Stimulated activated CD4-positive, alpha-beta T cell treated with anti-CD3 and anti-CD28 coated beads, Interleukin-15, amount 100 ng/mL, for 24 hours (primary cell): ENCODE measurements at places on chromosomes 2 and 18.

GRCh38 chr2:45380131-45380836, 230.8 kb downstream of the SRBD1 start:
- no peak for DNase-seq

DNA sequence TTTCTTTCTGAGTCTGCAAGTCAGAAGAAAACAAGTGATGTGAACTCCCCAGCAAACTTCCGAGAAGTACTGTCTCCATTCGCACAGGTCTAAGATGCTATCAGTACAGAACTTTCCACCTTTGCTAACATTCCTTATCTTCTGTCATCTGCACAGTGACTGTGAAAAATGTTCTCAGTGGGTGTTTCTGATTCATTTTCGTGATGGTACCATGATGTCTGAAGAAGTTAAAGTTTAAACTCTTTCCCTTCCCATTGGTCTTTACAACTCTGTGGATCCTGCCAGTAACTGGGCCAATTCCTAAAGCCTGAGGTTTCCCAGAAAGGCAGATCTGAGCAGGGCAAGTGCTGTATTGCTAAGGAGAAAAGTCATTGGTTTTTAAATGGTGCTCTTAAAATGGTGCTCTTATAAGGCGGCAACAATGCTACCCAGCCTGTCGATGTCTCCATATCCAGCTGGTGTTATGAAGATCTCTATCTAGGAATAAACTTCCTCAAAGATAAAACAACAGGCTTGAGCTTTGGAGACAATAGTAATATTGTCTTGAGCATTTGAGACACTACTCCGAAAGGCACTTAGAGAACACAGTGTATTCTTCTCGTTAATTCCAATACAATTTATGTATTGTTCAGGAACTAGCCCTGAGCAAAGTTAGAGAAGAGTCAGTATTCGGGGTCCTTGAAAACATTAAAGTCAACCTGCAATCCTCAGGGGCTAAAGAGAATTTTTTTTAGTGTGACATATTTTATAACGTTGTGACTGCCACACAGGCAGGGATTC, 232.3 kb downstream of the OSR1 start:
- no peak for DNase-seq

GRCh38 chr2:64666810-64667438, 13.2 kb upstream of the SERTAD2 start:
- no peak for DNase-seq

- DNase-seq: no peak
Observed at GRCh38 chr2:120976501-120977307, 241.0 kb downstream of the GLI2 start.

DNA sequence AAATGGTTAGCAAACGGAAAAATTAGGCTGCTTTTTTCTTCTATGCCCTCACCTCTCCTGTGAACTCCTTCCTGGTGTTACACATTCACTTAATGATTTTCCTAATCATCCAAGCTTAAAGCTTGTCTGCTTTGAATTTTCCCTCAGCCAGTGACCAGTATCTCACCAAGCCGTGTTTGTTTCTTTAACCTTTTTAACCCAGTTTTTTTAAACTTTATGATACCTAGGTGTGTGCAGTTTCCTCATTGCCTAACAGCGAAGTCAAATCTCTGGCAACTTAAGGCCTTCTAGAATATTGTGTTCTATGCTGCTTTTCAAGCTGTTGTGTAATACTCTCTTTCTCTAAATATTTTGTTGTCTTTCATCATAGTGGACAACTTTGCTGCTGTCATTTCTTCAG, 113.0 kb downstream of the PIK3C3 start:
- no peak for DNase-seq

DNA sequence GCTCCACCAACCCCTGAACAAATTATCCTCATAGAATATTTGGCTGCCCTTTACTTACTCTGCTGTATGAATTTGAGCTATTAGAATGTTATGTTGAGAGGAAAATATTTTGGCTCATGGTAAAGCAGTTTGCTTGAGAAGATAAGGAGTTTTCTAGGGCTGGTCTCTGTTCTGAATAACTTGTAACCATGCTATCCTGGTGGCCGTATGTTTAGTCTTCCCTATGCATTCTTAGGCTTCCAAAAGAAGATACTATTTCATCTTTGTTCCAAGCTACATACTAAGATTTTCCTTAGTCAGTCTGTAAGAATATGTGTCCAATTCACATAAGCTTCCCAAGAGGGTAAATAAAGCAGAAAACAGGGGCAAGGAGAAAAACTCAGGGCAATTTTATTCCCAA, 1105.1 kb upstream of the PIK3C3 start:
- no peak for DNase-seq

- DNase-seq: no peak
Observed at GRCh38 chr2:174328114-174328960, 6.4 kb upstream of the SP9 start.

- DNase-seq: no peak
Observed at GRCh38 chr2:147628971-147629421, 215.8 kb upstream of the ACVR2A start.
